Activated CD8-positive, alpha-beta memory T cell treated with anti-CD3 and anti-CD28 coated beads for 1 hour (primary cell): ENCODE measurements at places on chromosomes 16 and 17.

GRCh38 chr17:37743612-37743874, 1.3 kb downstream of the HNF1B start:
- no peak for DNase-seq

- DNase-seq: no peak
Observed at GRCh38 chr17:77687921-77688320, 270.6 kb upstream of the TNRC6C start.

GRCh38 chr17:75854101-75854748, 910 bp downstream of the WBP2 start:
- DNase-seq: no peak

- DNase-seq: no peak
Observed at GRCh38 chr17:30854146-30854545, 22.4 kb downstream of the ATAD5 start.

DNA sequence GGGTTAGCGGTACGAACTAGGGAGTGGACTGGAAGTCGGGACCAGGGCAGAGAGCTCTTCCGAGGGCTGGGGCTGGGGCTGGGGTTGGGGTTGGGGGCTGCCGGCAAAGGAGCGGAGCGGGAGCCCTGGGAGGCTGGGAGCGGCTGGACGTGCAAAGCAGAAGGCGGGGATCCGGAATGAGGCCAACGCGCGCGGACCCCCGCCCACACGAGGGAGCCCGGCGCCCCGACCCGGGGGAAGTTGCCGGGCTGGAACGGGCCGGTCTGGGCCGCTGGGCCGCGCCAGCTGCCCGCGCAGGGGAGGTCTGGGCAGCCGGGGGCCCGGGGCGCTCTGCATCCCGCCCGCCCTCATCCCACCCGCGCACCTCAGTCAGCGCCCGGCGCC, 323 bp downstream of the ST3GAL2 start:
- no peak for DNase-seq

DNA sequence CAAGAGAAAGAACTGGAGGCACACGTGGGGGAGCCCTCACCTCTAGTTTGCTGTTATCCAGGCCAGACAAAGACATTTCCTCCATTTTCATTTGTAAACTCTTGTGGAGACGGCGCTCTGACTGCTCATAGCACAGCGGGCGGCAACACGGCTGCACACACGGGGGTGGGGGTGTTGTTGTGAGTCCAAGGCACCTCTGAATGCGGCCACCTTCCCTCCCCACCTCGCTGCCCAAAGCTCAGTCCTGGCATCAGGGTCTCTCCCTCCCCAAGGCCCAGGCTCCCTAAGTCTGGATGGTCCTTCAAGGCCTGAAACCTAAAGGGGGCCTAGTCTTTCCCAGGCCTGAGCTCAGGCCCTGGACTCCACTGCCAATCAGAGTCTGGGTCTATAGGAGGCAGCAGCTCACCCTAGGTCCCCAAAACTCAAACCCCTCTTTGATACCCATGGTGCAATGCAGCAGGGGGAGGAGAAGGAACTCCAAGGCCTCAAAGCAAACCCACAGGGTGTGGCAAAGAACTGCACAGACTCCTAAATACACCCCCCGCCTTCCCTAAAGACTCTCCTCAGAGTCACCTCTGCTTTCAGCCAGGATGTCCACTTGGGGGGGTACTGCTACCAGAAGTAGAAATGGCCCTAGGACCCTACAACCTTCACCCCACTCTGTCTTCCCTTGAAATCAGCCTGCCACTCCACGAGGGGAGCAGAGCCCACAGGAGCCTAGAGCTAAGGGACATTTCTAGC, 1.5 kb downstream of the ATXN7L3 start:
- peak; percentile 29 for DNase-seq

DNA sequence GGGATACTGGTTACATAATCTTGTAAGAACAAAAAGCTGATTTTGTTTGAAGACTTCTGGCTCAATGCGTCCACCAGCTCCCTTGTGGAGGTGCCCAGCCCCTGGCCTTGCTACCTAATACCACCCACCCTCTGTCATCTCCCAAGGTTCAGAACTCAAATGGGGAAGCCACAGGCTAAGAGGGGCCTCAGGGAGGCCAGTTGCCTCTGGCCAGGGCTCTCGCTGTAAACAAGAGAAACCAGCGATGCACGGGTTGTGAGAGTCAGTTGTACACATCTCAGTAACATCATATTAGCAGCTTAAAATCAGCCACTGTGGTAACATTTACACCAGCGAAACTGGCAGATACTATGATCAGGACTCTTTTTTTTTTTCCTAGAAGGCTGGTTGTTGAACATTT, 6.0 kb downstream of the TEKT5 start:
- DNase-seq: no peak

GRCh38 chr16:68915589-68915988, 72.3 kb downstream of the TANGO6 start:
- no peak for DNase-seq

DNA sequence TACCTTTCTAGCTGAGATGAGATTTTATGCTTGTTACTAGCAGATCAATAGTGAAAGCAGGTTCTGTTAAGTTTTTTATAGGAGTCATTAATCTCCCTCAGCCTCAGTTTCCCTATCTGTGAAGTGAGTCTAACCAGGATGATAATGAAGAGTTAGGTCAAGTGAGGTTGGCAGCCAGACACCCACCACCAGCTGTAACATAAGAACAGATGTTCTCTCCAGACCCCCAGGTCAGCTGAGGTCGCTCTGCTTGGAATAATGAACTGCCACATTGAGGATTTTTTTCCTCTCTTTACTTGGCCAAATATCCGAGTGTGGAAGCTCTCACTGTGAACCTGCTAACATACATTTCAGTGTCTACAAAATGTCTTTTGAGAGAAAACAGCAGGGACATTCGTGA, 389.6 kb downstream of the WWOX start:
- DNase-seq: no peak

- DNase-seq: no peak
Observed at GRCh38 chr17:50887705-50888245, 21.6 kb upstream of the TOB1 start.

- no peak for DNase-seq
Observed at GRCh38 chr17:79294459-79295071, 219.9 kb downstream of the ENGASE start.

DNA sequence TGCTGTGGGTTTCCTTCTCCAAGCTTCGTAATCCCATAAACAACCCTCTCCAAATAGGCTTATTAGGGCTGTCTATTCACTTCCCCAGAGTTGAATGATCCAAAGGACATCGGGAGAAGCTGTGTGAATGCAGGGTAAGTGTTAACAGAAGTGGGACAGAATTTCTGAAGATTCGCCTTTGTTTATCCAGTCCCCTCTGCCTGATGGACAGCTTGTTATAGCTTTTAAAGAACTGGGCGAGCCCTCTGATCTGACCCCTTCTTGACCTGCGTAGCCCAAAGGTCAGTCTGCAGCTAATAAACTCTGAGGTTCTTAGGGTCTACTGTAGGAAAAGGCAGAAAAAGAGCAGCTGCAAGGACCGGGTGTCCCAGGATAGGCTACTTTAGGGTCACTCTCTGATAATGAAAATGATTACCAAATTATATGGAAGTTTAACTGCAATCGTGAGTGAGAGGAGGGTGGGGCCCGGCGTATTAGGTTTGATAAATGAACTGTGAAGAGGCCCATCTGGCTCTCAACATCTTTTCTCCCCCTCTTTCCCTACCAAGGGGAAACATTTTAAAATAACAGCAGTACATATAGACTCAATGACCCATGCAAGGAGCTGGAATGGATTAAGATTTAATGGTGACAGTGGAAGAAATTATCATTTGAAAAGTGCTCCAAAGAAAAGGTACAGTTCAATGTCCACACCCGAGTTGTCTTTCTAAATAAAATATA, 233.4 kb downstream of the FTO start:
- no peak for DNase-seq

DNA sequence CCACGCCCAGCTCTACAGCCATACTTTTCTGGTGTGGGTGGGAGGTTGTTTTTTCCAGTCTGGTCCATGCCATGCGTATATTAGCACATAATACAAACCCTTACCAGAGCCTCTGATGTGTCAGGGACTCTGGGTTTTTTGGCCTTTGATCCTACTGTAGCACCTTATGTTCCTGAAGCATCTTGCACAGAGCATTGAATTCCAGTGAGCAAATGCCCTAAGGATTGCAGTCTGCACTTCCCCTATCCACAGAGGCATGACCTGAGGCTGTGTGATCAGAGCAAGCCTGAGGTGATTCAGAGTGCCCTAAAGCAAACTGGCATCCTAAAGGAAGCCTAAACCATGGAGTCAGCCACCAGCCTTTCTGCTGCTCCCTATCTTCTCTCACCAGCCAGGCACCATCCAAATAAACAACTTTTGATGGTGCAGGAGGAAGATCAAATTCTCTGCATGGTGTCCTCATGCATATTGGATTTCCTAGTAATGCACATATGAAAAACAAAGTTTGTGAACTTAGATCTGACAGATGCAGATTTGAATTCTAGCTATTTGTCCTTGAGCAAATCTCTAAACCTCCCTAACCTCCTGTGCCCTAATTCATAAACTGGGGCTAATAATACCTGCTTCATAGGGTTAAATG, 41.2 kb upstream of the HAS3 start:
- no peak for DNase-seq

- no peak for DNase-seq
Observed at GRCh38 chr16:63613701-63614100, 1508.2 kb downstream of the CDH11 start.

DNA sequence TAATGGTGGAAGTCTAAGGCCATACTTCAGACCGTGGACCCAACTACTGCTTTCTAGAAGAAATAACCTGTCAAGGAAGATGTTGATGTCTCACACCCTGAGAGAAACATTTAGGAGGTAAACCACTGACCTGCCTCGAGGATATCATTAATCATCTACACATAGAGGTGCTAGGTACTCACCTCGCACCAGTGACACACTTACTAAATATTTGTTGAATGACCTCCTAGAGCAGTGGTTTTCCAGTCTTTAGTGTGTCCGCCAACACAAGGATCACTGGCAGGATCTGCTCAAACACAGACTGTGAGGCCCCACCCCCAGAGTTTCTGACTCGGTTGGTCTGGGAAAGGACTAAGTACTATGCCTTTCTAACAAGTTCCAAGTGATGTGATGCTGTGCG, 197.4 kb upstream of the CACNG5 start:
- DNase-seq: no peak

DNA sequence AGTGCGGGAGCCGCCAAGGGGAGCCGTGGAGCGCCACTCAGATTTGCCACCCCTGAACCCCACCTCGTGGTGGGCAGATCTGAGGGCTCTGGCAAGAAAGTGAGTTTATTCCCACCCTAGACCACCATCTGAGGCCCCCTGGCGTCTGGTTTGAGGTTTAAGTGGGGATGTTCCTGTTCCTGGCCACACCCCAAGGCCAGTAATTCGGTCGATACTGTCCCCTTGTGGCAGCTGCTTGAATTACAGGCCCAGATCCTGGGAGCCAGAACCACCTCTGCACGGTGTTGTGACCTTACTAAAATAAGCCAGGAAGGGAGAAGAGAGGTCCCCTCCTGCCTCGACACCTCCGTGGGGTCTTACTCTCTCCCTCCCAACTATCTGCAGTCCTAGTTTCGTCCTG, 3.3 kb upstream of the LAT start:
- DNase-seq: no peak

- DNase-seq: no peak
Observed at GRCh38 chr17:9842057-9842758, 16.5 kb downstream of the GLP2R start.

- DNase-seq: no peak
Observed at GRCh38 chr17:61414141-61414935, 14.7 kb downstream of the TBX2 start.

DNA sequence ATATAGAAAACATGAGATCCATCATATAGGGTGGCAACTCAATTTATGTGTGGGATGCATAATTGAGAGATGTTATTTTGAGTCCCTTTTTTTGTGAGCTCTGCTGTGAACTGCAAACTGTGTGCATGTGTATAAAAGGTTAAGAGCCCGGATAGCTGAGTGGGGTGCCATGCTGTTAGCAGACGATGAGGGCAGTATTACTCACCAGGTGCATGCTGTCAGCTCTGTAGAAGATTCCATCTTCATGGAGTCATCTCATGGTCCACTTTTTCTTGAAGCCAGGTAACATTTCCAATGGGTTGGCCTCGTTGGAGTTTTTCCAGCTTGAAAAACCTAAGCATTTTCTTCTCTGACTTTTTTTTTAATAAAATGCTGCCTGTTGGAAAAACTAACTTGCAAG, 43.0 kb upstream of the RHBDL3 start:
- DNase-seq: no peak

GRCh38 chr16:57838161-57838560, 35.9 kb upstream of the KIFC3 start:
- DNase-seq: no peak

- DNase-seq: no peak
Observed at GRCh38 chr16:8768692-8769091, 28.7 kb downstream of the TMEM186 start.

DNA sequence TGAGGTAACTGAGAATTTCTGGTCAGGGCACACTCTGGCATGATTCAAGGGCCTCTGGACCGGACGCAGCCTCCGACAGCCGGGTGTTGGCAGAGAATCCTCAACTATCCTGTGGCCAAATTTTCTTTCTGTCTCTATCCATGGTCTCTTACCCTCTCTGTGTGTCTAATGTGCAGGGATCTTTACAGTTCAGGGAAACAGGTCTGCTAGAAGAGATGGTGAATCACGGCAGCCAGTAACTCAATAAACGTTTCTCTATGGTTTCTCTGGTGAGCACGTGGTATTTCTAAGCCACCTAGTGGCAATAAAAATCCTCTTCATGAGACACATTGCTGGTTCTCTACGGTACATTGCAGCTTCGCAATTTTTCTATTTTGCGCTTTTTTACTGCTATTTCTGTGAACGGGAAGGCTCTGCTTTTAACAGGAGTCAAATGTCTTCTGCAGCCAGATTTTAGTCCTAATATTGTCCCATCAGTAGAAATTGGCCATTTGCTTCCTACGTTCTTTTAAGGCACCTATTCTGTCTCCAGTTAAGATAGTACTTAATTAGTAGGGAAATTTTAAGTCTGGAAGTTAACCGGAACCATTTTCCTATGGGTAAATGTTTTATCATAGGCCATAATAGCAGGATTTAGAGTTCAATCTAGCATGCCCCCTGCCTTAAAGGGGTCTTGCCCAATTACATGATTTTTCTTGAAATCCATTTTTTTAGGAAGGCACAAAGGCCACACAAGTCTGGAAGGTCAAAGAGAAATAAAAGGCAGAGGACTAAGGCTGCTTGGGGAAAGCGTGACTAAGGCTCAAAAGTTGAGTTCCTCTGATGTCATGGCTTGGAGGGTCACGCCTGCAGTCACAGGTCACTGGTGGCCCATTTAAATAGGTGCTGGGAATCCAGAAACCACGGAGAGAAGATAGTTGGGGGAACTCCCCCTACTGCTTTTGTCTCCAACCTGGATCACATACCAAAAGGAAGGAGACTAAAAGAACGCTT, 31.5 kb downstream of the QPRT start:
- no peak for DNase-seq

DNA sequence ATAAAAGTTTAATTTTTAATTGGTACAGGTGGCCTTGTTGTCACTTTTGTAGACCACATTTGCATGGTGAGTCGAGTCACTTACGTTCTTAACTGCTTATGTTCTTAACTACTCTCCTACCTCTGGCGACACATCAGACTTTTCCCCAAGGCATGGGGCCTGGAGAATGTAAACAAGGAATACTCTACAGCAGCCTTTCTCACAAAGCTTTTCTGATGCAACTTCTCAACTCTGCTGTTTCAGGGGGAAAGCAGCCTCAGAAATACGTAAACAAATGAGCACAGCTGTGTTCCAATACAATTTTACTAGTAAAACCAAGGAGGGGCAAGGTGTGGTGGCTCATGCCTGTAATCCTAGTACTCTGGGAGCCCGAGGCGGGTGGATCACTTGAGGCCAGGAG, 6.9 kb downstream of the KARS1 start:
- DNase-seq: no peak

- DNase-seq: no peak
Observed at GRCh38 chr17:43356999-43357398, 41.8 kb upstream of the ARL4D start.
